Activated CD4-positive, alpha-beta memory T cell treated with anti-CD3 and anti-CD28 coated beads for 36 hours (primary cell): ENCODE measurements at places on chromosomes 5 and 9.

GRCh38 chr5:92879806-92880543, 701.0 kb downstream of the NR2F1-AS1 start:
- no peak for DNase-seq

DNA sequence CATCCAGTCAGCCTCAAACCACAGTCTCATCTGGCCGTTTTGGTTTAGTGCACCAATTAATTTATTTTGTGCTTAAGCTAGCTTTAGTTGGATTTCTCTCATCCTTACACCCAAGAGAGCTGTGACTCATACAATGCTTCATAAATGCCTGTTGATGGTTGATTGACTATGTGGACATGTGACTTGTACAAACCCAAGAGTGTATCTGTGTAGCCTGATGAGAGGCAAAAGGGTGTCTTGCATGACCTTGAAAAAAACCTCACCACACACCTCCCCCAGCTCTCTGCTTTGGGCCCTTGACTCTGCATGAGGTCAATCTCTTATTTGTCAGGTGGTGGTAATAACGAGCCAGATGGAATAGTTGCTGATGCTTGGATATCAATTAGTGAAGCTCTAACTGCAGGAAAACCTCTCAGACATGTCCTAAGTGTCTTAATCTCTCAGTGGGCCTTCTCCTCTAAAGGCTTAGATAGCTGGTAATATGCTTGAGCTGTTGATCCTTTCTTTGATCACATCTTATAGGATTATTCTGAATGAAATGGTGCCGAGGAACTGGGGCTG, 10.6 kb upstream of the GLRA1 start:
- no peak for DNase-seq

- no peak for DNase-seq
Observed at GRCh38 chr5:132501961-132502931, 11.7 kb upstream of the IRF1 start.

- DNase-seq, result no peak
Observed at GRCh38 chr5:178428341-178429155, 161.6 kb downstream of the COL23A1 start.

GRCh38 chr5:26805076-26805475, 233.3 kb downstream of the CDH9 start:
- no peak for DNase-seq

GRCh38 chr5:168209997-168210396, 81.4 kb upstream of the WWC1 start:
- no peak for DNase-seq

GRCh38 chr9:90219548-90220118, 423.0 kb downstream of the DIRAS2 start:
- peak; percentile 39 for DNase-seq

DNA sequence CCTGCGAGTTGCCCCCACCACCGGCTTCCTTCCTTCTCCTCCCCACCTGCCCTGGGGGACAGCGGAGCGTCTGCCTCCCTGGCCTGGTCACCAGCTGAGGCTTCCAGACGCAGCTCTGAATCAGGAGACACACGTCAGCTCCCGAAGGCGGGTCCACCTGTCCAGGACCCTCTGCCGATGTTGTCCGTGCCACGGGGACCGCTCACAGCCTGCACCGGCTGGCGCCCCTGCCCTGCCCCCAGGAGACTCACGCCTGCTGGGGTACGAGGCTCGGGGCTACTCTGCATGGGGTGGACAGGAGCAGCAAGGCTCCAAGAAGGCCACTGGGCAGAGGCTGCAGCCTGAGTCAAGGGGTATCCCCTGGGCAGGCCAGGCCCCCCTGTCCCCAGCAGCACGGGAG, 1.9 kb upstream of the CCDC187 start:
- DNase-seq, result no peak

DNA sequence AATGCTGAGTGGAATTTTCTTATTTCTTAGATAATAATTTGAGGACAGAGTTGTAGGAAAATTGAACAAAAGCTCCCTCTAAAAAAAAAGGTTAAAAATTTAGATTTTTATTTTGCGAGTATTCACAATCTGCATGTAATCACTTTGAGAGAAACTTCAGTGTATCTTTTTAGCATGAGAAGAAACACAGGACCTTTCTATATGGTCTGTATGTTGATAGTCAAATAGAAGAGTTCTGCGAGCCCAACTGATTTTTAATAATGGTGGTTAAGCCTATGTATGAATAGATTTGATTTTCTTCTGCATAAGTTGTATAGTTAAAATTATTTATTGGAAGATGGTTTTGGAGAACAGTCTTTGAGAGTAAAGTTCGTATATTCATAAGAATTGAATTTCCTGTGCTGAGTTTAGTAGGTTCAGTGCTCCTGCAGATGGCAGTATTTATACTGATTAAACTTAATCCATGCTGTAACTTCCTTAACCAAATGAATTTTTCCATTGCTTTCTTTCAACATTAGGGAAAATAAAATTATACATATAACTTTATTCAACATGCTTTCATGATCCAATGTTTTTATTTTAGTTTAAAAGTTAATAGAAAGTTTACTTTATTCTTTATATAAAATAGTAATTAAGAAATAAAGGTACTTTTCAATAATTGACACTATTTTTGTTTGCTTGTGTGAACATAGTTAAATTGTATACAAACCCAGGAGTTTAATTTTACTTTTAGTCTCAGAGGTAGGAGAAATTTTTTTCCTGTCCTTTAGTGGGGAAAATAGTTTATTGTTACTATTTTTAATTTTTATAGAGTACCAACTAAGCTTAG, 19.6 kb downstream of the TCERG1 start:
- DNase-seq, result no peak

DNA sequence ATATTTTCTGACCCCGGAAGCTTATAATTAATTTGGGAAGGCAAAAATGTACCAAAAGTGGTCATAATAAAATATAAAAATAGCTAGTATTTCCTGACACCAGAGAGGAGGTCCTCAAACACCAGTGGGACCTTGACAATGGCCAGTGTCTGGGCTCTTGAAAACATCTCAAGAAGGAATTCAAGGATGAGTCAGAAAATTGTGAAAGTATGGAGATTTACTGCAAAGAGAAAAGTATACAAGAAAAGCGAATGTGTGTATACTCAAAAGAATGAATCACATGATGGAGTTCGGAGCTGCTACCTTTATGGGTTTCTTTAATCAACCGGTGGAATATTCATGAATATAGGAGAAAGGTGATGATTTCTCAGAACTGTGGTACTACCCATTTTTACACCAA, 1709.0 kb upstream of the WWC1 start:
- no peak for DNase-seq

DNA sequence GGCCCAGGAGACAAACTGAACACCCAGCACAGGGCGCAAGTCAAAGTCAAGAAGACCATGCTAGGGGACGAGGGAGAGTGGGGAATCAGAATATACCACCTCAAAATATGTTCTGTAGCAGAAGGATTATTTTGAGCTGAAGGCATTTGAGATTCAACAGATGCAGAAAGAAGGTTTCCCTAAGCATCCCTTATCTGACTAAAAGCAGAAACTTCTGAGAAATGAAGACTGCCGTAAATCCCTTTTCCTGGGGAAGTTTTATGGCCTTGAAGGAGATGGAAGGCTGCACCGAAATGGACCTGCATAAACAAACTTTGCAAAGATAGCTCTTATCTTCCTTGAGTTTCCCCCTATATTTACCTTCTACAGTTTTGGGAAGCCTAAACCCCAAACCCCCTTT, 72.8 kb downstream of the PTTG1 start:
- DNase-seq, result no peak

DNA sequence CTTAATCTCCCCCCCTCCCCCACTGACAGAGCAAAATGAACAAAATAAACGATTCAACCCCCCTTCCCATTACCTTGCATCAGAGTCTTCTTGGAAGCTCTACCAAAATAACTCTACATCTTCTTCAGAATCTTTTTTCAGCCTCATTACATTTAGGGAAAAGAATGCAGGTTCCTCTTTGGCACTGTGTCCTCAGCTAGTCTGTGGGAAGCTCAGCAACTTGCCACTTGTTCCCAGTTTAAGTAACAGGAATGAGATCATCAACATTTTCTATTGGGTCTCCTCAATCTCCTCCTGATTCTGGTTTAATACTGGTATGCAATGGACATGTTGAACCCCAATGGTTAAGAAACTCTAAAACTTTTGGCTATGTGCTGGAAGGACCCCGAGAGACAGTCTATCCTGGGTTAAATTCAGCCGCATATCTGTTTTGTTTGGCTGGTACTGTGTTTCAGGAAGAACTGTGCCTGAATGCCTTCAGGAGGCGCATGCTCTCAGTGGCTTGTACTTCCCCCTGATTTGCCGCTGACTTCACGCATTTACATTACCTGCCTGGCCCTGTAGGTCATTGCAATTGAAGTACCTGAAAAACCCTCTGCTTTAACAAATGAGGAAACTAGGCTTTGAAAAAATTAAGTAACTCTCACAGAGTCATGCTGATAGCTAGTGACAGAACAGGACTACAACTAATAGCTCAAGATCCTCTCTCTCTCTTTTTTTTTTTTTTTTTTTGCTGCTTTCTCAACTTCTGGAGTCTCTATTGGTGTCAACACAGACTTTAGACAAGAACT, 78.1 kb upstream of the HMHB1 start:
- DNase-seq, result no peak

- DNase-seq, result no peak
Observed at GRCh38 chr9:137482094-137482781, 23.1 kb upstream of the NSMF start.

- no peak for DNase-seq
Observed at GRCh38 chr9:105178076-105178475, 66.4 kb upstream of the SLC44A1 start.

DNA sequence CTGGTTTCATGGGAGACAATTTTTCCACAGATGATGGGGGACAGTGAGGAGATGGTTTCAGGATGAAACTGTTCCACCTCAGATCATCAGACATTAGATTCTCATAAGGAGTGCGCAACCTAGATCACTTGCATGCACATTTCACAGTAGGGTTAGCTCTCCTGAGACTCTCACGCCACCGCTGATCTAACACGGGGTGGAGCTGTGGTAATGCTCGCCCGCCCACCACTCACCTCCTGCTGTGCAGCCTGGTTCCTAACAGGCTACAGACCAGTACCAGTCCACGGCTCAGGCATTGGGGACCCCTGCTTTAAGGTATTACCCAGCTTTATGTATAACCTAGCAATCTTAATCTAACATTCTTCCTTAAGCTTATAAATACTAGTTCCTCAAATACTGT, 35.6 kb downstream of the TTC39B start:
- DNase-seq, result peak; percentile 49

DNA sequence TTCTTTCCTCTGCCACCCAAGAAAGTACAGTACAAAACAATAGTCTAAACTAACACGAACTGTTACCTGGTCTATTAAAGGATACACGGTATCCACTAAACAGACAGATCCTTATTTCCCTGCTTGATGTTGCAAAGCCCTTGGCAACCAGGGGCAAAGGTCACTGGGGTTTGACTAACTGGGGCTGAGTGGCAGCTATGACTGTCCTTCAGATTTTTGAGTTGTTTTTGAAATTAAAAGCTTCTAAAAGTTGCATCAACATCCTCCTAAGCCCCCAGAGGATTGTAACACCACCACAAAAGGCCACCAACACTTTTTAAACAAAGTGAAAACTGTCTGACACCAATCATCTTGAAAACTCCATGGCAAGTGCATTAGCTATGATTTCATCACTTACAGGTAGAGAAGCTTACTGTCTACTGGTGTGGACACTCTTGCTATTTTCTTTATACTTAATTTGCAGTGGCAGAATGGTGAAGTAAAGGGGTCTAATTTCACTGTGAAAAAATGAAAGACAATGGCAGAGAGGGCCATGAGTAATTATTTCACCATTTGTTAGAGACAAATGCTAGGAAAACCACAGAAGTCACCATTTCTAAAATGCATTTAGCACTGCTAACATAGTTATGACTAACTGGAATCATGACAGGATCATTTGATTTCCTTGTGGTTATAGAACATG, 292.4 kb downstream of the EFNA5 start:
- DNase-seq, result no peak

DNA sequence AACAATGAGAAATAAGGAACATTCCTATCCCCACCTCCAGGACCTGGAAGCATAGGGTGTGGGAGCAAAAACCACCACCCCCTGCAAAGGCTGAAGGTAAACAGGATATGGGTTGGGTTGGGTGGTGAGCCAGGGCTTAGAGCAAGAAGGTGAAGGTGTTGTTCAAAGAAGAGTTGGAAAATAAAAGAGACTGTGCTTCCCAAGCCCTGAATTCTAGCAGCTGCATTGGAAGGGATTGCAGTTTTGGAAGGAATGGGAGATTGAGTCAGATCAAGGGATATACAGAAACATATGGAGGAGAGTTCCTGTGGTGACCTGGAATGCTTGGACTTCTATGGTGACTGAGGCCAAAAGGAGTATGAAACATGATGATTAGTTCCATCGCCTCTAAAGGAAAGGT, 24.7 kb upstream of the MTAP start:
- no peak for DNase-seq

GRCh38 chr9:715743-716400, 125.6 kb upstream of the DMRT1 start:
- DNase-seq, result no peak

DNA sequence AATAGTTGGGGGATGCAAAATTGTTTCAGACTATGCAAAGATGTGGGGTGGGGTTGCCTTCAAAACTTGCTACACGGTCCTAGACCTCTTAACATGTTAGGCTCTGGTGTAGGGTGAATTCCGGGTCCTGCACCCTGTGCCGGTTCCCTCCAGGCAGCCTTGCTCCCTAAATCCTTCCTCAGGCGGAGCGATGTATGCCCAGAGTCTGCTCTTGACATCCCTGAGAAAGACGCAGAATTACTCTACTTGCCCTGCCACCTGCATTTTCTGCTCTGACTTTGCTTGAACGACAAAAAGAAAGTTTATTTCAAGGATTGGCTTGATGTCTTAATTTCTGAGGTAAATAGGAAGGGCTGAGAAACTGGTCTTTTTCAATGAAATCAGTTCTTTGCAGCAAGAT, 691 bp downstream of the THBS4 start:
- DNase-seq, result no peak

GRCh38 chr9:130810609-130811136, 24.4 kb upstream of the ABL1 start:
- DNase-seq, result no peak

DNA sequence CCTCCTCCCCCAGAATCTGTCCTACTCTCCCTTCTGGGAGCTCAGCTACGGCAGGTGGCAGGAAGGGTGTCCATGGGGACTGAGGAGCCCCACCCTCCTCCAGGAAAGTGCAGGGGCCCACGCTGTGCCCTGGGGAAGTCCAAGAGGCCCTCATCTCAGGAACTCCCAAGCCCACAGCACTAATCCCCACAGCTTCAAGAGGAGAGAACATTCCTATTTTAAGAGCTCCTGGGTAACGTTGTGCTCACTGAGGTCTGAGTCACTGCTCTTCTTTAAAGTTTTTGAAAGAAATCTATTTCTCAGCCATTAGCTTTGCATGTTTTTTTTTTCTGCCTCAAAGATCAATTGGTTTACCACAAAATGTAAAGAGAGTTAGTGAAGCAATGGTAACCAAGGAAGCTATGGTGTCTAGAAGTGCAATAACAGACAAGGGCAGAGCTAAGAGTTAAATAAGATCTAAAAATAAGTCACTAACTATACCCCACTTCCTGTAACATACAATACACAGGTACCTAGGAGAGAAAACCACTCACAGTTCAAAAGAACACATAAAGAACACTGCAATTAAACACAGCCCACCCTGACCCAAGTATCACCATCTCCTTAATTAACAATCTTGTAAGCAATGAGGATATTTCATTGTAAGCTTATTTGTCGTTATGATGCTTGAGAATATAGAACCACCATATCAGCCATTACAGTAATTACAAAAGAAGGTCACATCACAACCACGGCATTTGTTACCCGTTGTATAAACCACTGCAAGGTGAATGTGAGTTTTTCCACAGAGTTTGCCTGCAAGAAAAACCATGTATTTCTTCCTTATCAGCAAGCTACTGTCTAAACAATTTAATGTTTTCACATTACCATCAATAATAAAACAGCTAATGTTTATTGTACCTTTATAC, 382.3 kb upstream of the SLC30A5 start:
- peak; percentile 16 for DNase-seq

- no peak for DNase-seq
Observed at GRCh38 chr9:92517046-92517445, 18.7 kb downstream of the ECM2 start.
